BJ (cell line): ENCODE measurements at places on chromosomes 3 and 15.

DNA sequence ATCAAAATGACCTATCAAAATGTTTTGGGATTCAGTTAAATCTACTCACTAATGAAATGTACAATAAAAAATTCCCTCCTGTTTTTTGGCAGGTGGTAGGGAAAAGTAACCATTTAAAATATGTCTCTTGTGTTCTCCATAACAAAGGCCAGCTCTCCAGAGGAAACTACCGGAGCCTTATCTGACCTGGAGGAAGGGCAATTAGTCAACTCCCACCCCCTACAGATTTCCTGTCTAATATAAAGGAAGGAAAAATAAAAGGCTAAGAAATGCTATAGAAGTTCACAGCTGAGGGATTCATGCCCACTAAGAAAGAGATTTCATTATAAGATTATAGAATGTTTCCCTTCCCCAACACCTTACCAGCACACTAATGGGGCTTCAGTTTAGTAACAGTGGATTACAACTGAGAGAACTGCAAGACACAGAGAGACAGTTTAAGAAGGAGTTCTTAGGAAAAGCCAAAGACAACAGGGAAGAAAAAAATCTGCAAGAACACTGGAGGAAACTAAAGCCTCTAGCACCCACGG, 376.5 kb upstream of the KCNMB2 start:
- DNase-seq = no peak

DNA sequence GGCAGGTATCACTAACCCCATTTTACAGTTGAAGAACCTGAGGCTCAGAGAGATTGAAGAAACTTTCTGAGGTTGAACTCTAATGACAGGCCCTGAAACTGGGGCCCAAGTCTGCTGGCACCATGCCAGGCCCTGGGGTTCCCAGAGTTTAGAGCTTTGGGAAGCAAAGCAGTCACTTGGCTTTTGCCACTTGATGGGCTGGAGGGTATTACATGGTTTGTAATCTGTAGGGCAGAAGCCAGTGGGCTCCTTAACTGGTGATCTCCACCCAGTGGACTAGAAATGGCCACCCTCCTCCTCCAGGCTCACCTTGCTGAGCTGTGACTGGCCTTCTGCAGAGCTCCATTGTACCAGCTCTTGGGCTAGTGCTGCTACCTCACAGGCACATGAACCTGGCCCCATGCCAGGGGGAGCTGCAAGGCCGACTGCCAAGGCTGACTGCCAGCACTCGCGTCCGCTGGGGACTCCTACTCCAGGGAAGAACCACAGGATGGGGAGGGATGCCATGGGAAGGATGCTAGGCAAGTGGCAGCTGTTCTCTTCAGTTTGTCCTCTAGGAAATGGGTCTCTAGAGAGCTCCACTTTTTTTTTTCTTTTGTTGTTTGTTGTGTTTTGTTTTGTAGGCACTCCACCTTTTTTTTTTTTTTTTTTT, 104.8 kb downstream of the ETFA start:
- no peak for DNase-seq

DNA sequence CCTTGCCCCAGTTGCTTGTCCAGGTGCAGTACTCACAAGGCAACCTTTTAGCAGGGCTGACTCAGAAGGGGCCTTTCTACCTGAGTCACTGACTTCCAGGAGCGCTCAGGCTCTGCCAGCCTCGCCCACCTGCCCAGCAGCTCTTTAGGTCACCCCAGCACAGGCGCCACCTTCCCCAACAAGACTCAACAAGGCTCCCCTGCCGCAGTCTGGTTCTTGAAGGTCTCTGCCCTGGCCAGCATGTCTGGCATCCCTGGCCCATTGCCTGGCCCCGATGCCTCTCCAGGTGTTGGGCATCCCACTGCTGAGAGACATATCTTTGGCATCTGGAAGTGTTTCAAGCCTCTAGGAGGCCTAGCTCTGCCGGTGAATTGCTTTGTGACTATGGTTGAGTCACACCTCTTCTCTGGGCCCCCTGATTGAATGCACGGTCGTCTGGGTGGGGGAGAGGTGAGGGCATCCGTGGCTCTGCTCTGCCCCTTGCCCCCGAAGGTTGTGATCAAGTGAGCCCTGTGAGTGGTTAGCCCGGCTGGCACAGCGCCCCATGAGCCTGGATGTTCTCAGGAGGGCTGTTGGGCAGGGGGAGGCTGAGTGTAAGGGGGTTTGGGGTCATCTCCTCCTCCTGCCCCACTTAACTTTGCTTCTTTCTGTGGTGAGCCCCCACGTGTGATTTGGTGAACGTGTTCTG, 21.6 kb downstream of the SNX33 start:
- no peak for DNase-seq

- DNase-seq = no peak
Measured at GRCh38 chr3:87120881-87121280, 106.2 kb upstream of the CHMP2B start.

DNA sequence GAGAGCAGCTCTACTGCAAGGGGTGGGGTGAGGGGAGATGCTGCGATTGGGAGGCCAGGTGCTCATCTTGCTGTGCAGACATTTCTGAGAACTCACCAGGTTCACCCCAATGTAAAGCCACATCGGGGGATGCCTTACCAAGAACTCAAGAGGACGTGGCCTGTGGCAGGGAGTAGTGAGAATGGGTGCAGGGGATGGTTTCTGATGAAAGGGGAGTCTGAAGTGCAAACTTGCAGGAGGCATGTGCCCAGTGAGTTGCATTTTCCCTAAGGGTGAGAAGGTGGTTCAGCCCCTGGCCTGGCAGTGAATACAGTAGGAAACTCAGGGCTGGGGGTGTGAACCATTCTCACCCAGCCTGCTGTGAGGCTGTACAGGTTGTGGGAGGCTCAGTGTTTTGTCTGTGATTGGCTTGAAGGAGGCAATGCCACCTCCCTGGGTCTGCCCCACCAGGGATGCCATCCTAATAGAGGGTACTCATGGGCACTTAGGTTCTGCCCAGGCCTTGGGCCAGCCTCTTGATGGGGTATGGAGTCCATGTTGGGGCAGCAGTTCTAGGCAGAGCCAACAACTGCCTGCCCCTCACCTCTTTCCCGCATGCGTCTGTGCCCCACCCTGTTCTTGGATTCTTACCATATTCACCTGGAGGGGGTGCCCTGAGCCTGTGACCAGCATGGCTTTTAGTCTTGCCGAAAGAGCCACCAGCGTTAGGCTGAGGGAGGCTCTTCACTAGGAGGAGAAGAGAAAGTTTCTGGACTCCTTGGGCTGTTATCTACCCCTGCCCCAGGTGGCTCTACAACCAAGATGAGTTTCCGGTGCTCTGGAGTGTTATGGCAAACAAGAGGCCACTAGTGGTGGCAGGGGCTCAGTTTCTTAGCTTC, 4.5 kb downstream of the HEMK1 start:
- no peak for DNase-seq

GRCh38 chr3:86563400-86563970, 427.5 kb downstream of the VGLL3 start:
- DNase-seq = peak; percentile 5

GRCh38 chr3:11534011-11534792, 109.5 kb downstream of the VGLL4 start:
- no peak for DNase-seq

GRCh38 chr3:48338635-48339034, 5.2 kb upstream of the SPINK8 start:
- no peak for DNase-seq
